ENCODE measurements at places on chromosomes 12 and 14.

- peak; percentile 34 for DNase-seq
Measured at GRCh38 chr12:107309020-107309419, 215.7 kb upstream of the CRY1 start.

- DNase-seq = no peak
Measured at GRCh38 chr14:103519043-103519836, 3.4 kb downstream of the CKB start.

DNA sequence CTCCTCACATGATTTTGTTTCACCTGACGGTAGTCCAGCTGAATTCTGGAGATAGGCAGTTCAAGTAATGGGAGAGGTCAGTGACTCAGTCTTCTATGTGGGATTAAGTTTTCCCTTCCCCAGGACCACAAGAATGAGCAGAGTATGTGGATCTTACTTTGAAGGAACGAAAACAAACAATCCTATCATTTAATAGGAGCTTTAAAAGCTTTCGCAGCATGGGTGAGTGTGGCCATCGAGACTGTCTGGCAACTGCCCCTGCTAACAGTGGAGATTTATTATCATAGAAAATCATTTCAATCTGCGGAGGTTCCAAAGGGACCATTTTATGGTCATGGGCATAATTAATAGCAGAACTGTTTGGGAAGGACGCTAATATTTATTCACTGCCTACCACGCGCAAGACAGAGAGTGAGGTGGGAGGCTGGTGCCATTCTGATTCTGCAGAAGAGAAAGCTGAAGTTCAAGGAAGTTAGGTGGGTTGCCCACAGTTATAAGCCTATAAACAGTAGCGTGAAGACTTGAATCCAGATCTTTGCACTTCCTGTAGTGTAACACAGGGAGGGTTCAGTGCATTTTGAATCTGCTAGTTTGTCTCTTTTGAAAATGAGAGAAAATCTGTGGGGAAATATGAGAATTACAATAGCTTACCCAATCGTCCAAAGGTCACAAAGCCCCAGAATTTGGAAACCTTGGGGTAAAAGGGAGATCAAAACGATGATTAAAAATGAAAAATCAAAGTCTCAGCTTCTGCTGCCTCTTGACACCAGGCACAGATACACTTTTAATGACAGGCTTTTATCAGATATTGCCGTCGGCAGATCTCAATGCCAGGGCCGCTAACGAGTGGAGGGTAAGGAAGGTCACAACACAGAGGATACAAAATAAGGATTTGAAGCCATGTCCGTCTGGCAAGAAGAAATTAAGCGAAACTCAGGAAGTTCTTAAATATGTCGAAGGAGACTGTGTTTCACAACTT lies 209.6 kb downstream of the CRADD start:
- no peak for DNase-seq

- DNase-seq = no peak
Measured at GRCh38 chr14:64208981-64209380, 85.2 kb downstream of the ESR2 start.

DNA sequence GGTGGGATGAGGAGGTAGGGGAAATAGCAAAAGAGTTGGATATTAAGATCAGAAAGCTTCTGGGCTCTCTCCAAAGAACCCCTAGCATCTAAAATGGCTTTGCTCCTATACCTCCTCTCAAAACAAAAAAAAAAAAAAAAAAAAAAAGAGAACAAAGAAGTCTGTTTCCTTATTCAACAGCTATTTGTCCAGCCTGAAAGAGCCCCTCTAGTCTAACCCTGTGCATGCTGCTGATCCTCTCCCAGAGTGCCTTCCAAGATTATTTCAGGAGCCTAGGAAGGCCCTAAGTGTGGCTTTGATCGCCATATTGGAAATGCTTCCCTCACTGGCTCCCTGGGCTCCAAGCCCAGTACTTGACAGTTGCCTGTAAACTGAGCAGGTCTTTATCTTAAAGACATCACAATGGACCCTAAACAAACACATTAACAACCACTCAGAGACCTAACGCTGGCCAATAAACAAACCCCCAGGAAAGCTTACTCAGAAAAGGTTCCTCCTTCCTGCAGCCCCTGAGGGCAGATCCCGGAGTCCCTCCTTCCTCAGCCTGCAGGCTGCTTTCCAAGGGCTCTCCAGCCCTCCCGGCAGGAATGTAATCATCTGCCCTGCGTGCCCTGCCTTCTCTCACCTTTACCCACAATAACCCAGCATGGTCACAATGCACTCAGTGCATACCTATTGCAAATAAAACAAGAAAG lies 17.4 kb upstream of the COL2A1 start:
- no peak for DNase-seq

DNA sequence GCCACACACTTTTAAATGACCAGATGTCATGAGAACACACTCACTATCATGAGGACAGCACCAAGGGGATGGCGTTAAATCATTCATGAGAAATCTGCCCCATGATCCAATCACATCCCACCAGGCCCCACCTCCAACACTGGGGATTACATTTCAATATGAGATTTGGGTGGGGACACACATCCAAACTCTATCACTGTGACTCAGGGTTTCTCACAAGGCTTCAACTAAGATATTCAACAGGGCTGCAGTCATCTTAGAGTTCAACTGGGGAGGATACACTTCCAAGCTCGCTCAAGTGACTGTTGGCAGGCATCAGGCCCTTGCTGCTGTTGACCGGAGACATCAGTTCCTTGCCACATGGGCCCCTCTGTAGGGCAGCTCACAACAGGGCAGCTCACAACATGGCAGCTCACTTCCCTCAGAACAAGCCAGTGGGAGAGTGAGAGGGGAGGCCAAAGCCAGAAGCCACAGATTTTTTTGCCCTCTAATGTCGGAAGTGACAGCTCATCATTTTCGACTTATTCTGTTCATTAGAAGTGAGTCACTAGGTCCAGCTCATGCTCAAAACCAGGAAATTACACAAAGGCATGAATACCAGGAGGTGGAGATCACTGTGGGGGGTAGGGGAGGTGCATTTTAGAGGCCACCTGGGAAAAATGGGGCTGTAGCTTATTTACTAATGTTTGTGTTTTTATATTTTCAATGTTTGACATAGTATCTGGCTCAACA lies 50.8 kb upstream of the PTHLH start:
- peak; percentile 13 for DNase-seq

- DNase-seq = peak; percentile 60
Measured at GRCh38 chr12:29066011-29066588, 83.0 kb upstream of the FAR2 start.

GRCh38 chr12:105729926-105730325 lies 399.4 kb downstream of the C12orf75 start:
- no peak for DNase-seq

DNA sequence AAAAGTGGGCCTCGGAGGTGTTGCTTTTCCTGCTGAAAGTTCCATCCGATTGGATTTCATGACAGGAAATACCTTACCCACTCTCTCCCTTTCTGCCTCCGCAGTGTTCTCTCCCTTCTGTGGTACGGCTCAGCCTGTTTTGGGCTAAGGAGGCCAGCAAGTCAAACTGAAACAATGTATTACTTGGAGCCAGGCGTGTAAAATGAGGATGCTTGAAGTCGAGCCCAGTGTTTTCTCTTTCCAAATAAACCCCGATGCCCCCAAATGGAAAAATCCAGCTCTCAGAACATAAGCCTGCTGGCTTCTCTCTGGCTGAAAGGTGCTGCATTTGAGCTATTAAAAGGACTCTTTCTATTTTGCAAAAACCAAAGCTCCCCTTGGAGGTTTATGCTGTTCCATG lies 124.7 kb downstream of the ZNF664 start:
- DNase-seq = no peak

DNA sequence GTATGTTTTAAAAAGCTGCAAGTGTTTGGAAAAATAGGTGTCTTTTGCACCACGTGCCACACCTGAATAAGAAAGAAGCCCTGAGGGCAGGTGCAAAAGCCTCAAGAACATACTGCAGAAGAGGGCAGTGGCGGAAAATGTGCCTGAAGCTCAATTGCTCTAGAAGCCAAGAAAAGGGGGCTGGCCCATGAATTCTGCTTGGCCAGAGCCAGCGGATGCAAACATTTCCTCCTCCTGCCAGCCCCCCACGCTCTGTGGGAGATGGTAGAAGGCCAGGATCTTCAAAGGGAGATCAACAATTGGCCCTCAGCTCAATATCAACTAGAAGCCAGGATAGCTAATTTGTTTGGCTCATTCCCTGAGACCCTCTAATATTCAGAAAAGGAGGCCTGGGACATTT lies 80.3 kb upstream of the TMEM132D start:
- no peak for DNase-seq

GRCh38 chr12:92771001-92771400 lies 68.2 kb downstream of the PLEKHG7 start:
- DNase-seq = no peak

DNA sequence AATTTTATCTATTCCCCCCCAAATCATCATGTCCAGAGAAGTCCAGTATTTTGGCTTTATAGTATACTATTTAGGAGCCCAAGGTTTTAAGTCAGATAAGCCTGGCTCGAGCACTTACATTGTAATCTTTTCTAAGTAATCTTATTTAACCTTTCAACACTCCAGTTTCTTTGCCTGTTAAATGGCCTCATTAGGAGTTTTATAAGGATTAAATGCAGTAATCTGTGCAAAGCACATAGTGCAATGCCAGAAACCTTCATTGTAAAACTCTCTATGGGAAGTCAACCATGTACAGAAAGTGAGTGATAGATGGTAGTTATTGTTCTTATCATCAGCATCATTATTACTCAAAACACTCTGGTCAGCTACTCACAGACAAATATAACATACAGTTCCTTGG lies 1330.4 kb downstream of the SLC16A7 start:
- DNase-seq = no peak

GRCh38 chr14:21215130-21215878 lies 53.9 kb downstream of the HNRNPC start:
- peak; percentile 29 for DNase-seq

GRCh38 chr12:100381379-100381778 lies 24.5 kb downstream of the SLC17A8 start:
- DNase-seq = no peak

GRCh38 chr12:80676856-80677255 lies 30.6 kb upstream of the MYF6 start:
- DNase-seq = no peak

DNA sequence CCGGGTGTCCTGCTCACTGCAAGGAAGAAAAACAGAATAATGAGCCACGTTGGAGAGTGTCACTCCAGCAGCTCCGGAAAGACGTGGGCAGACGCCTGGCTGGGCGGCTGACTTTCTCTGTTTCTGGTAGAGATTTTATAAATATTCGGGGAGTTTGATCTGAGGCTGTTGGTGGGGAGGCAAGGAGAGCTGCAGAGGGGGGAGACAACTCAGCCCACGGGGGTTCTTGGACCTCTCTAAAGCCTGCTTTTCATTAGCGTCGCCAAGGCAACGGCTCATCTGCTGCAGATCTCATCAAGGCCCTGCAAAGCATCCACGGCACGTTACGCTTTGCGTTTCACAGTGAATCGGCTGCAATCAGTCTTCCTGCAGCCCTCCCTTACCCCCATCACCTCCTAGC lies 207.2 kb downstream of the ZFP36L1 start:
- no peak for DNase-seq

- DNase-seq = no peak
Measured at GRCh38 chr12:14284184-14284722, 81.2 kb upstream of the ATF7IP start.

DNA sequence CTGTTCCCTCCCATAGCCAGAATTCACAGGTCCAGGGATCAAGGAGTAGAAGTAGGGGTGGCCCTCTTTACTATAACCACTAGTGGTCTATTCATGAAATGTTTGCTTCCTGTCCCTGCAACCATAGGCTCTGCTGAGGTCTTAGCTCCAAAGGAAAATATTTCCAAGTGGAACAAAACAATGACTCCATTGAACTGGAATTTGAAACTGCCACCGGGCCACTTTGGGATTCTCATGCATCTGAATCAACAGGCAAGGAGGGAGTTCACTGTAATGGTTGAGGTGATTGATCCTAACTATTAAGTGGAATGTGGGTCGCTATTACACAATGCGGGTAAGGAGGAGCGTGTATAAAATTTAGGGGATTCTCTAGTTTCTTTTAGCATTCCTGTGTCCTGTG lies 197.0 kb downstream of the ETNK1 start:
- no peak for DNase-seq

DNA sequence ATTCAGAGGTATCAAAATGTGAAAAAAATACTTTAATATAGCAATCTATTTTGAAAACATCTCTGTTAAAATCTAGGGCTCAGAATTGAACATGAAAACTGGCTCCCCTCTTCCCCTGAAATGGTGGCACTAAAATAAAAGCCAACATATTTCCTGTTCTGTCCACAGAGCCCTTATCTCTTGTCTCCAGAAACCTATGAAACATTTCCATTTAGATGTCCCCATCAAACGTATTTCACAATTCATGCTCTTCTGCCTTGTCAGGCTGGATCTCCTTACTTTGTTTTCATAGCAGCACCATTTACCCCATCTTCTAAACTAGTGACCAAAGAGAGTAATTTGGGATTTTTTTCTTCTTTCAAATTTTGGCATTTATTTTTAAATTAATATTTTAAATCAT lies 42.4 kb downstream of the PDE3A start:
- no peak for DNase-seq

Measured in activated CD4-positive, alpha-beta T cell treated with anti-CD3 and anti-CD28 coated beads, Interleukin-2, Interleukin-6, amounts not matched to agents 100 ng/mL and 50 ng/mL, durations not matched to agents 16 hours and 8 hours (primary cell).